BJ (cell line): ENCODE measurements at places on chromosomes 4 and X.

GRCh38 chrX:118025226-118025625 is 91.4 kb downstream of the KLHL13 start:
- no peak for DNase-seq

DNA sequence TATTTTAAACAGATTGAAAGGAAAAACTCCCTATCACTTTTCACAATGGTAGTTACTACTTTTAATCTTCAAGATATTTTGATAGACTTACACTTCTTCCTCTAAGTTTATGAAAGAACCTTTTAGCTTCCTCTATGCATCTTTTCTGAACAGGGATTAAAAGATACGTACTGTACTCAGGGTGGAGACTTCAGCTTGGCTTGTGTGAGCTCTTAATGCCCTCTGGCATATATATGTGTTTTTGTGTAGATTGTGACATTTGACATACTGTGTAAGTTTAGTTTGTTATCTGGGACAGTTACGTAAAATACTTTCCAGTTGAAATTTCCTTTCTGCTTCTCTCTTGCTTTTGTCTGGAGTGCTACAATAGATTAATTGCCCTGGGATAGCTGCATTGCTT is 109.3 kb upstream of the NUDT6 start:
- DNase-seq, result no peak

GRCh38 chr4:151129796-151130195 is 30.4 kb downstream of the RPS3A start:
- no peak for DNase-seq

- no peak for DNase-seq
These were observed 2.9 kb downstream of the SORBS2 start for GRCh38 chr4:185809121-185809520.

GRCh38 chrX:2917767-2918166 is 11.4 kb downstream of the ARSD start:
- DNase-seq, result no peak

GRCh38 chrX:30793075-30793766 is 95.8 kb downstream of the TAB3 start:
- no peak for DNase-seq

DNA sequence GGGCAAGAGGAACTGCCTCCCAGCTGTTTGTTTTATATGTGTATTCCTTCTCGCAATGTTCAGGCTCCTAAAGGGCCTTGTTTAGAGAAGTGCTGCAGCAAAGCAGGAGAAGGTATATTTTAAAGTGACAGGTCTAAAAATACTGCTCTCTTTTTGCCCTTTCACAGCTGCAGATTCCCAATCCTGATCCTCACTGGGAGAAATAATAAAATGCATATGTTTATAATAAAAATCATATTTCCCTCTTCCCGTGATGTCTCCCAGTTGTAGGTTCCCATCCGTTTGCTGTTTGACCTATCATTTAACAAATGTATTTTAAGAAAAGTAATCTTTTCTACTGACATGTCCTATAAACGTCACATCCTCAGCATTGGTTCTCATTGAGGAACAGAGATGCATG is 62.7 kb upstream of the GPC4 start:
- DNase-seq, result no peak

DNA sequence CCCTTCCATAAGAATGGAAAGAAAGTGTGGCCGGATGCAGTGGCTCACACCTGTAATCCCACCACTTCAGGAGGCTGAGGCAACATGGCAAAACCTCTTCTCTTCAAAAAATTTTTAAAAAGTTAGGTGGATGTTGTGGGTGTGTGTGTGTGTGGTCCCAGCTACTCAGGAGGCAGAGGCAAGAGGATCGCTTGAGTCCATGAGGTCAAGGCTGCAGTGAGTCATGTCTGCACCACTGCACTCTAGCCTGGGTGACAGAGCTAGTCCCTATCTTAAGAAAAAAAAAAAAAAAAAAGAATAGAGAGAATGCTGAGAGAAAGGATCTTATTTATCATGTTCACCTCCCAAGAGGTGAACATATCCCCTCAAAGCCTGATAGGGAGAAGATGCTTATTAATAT is 492.1 kb upstream of the SMIM31 start:
- DNase-seq, result no peak

DNA sequence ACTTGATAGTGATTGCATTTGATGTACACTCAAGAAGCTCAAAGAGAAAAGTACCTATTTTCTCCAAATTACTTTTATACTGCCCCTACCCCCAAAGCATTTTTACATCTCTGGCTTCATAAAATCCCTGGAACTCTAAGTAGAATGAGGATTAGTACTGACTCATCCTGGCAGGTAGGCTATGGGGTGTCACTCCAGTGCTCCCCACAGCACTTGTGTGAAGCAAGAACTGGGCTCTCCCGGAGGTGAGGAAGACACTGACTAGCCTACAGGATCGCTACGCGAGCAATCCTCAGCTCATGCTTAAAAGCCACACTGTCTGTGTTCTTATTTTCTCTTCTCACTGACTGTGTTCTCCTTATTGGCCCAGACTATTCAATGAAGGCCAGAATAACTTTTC is 90.4 kb upstream of the NDP start:
- no peak for DNase-seq

DNA sequence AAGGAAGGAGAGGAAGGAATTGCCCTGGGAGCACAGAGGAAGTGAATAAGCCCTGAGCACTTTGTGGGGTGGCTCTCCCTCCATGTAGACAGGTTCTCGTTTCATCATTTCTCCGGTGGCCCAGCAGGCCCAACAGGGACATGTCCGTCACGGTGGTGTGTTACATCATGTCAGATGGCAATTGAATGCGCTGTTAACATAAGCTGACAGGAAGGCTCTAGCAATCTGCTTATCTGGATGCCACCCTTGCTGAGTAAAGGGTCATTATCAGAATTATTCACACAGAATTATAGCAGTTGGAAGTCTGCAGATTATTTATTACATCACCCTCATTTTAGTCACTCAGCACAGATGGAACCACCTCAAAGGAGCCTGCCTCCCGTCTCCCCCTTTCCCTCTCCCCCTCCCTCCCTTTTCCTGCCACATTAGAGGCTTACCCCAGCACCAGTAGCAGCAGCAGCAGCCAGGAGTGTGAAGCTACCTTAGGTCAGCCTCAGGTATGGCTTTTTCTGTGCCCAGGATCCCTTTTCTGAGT is 124.3 kb upstream of the TRIM2 start:
- no peak for DNase-seq

DNA sequence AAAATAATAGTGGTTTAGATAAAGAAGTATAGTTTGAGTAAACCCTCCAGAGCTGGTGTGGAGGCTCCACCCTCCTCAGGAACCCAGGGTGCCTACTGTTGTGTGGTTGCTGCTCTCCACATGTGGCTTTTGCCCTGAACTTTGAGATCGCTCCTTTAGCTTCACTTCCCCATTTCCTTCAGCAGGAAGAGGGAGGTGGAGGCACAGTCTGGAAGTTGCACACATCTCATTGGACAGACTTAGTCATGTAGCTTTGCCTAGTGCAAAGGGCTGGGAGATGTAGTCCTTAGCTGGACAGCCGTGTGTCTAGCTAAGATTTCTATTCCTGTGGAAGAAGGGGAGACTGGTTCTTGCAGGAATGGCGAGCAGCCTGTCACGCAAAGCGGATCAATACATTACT is 37.9 kb downstream of the RGS12 start:
- DNase-seq, result no peak

DNA sequence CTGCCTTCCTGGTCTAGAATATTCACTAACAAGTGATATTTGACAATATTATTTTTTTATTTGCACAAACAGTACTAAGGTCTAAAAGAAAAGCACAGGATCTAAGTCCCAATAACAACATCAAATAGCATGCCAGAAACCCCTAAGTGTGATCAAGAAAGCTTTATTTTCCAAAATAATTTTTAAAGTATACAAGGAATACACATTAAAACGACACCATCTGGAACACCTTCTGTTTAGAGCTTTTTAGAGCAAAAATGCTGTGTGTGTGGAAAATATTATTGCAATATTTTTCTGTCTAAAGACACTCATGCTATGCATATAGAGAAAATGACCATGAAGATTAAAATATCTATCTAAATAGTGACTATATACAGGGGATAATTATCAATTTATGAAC is 103.1 kb downstream of the ARAP2 start:
- DNase-seq, result no peak

- peak; percentile 84 for DNase-seq
These were observed 14.7 kb upstream of the ANXA5 start for GRCh38 chr4:121711263-121712000.

- no peak for DNase-seq
These were observed 2.0 kb upstream of the LETM1 start for GRCh38 chr4:1857931-1858330.

DNA sequence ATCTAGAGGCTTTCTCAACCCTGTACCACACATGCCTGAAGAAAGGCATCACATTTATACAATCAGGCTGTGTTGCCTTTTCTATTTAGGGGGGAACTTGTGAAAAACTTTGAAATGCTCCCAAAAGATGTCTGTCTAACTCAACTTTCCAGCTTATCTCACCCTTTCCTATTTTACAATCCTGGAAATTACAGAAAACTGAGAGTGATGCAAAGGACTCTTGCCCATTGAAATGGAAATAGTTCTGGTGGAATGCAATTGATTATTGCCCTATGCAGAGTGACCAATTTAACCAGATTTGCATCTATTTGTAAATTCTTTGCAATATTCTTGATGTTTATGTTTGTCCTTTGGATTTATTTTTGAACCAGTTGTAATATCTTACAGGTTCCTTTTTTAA is 77.3 kb downstream of the GALNT7 start:
- no peak for DNase-seq

DNA sequence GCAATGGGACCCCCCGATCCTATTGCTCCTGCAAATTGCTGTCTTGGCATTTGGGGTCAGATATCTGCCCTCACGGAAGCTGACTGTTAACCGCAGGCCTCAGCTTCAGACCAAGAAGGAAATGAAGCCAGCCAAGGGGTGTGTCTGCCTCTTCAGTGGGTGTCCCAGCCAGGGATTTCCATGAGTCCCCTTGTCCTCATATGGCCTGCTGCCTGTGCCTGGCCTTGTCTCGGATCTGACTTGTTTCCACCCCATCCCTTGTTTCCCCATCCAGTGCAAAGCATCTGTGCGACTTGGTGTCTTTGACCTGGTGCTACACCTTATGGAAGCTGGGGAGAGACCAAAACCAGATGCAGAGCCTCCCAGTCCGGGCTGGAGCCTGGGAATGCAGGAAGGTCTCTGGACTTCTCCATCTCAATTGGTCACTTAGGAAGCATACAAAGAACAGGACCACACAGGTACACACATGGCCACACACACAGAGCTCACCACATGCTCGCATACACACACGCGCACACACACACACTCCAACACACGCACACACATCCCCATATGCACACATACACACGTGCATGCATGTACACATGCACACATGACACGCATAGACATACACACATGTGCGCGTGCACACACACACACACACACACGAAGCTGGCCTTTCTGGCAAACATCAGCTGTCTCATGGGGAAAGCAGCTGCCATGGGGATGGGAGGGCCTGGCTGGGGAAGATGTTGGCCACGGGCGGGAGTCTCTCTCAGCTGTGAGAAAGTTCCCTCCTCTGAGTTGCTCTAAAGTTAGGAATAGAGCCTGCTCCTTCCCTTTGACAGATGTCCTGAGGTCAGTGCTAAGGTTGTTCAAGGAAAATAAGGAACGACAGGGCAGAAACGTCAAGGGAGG is 65.5 kb downstream of the CRMP1 start:
- DNase-seq, result no peak

DNA sequence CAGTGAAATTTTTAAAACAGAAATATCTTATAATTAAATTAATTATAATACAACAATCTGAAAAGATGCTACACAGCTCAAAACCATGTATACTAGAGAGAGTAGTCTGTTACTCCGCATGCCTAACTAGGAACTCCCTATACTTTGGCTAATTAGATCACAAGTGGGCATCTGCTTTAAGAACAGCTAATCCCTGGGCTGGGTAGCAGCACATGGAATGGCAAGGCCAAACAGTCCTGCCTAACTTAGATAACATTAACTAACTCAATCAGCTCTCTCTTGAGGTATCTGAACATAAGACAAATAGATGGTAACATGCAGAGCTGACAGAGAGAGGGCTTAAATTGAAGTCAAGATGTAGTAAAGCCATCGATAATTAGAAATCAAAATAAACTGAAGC is 9.9 kb downstream of the CHIC2 start:
- no peak for DNase-seq

DNA sequence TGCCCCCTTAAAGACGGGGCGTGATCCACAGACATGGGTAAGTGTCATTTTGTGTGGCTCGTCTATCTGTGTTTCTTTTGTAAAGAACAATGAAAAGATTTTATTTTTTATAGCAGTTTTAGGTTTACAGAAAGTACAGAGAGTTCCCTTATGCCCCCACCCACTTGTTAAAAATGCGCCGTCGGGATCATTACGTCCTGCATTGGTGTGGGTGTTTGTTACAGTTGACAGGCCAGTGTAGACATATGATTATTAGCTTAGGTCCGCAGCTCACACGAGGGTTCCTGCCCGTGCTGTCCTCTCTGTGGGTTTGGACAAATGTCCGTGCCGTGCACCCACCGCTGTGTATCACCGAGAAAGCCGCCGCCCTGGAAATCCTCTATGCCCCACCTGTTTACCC is 50.5 kb downstream of the RGS12 start:
- DNase-seq, result no peak

DNA sequence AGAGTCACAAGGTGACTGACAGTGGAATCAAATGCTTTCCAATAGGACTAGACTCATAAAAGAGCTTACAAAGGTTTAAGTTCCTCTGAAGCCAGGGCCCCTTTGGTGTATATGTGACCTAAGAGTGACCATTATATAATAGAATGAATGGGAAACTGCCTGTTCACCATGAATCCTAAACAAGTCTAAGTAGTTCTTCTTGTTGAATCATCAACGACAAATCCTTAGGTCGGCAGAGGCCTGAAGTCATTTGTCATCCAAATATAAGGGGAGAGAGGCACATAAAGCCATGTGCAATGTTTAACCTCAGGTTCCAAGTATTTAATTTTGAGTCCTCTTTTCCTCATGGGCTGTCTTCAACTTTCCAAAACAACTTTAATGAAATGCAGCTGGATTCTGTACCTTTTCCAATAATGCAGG is 122.4 kb downstream of the RASL11B start:
- no peak for DNase-seq

GRCh38 chr4:101280866-101281600 is 66.3 kb downstream of the PPP3CA start:
- DNase-seq, result no peak

DNA sequence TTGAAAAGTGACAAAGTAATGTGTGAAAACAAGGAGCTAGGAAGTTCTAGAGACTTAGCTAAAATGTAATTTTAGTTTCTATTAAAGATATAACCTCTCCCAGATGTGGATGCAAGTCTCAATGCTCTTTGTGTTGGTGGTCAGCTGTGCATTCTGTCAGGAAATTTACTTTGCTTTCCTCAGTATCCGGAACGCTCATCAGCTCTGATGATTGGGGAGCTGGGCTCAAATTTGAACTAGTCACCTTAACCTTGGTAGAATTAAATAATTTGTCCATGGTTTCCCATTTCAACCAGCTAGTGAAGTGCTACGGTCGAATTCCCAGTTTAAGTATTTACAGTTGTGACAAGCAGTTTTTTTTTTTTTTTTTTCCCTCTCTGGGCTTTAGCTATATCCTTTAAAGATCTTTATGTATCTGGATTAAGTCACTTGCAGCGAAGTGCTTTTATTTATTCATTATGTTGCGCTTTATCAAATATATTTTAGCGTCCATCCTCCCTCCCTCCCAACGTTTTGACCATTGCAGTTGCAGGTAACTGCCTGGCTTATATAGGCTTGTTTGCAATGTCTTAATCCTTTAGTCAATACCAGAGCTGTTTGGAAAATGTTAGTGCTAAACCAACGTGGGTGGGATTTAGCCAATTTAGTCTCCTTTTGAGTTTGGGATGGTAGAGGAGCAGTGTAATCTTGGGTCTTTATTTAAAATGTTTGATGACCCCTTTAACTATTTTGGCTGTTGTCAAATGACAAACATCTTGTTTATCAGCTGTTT is 2.1 kb downstream of the OGT start:
- DNase-seq, result no peak
